ENCODE measurements at places on chromosomes 12 and 14. TPM values are rescaled to one million over a fixed set of nuclear protein-coding genes. Genes with fewer than 3 reads are reported as not detected.

IQSEC3 gene
- 0.51 TPM for total RNA-seq

NELL2 gene
- 15.9 TPM for total RNA-seq

LGR5 gene
- total RNA-seq: 1.4 TPM

EPYC gene
- not detected for total RNA-seq

ANG gene
- total RNA-seq: 14.0 TPM

PYGL gene
- 49.4 TPM for total RNA-seq

CISTR gene
- not detected for total RNA-seq

DNA sequence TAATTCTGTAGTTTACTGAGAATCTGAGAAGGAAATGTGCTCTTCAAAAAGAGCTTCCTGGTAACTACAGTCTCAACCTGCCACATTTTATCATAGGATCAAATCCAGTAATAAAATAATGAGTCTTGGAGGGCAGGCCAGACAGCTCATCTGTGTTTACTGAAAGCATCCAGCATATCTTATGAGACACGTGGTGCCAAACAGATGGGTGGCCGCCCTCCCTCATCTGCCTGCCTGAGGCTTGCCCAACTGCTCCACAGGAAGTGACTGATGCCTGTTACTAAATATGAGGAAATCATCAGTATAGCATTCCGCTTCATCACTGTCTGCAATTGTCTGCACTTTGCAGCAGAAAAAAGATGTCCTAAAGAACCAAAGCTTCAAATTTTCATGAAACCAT is 13.5 kb downstream of the DHRS7 start:
- peaks cover 12% of the 10 kb centered on the region for H3K4me1 ChIP-seq
- no peaks in the 10 kb centered on the region for H3K27me3 ChIP-seq
- no peak overlapping the region for H3K4me3 ChIP-seq
- DNase-seq: peak; percentile 61
- peaks cover 8% of the 10 kb centered on the region for H3K36me3 ChIP-seq

- peaks cover 4% of the 10 kb centered on the region for H3K36me3 ChIP-seq
- H3K27ac ChIP-seq: peak overlapping the region; percentile 53
- no peaks in the 10 kb centered on the region for H3K27me3 ChIP-seq
- H3K4me1 ChIP-seq: peaks cover 11% of the 10 kb centered on the region
Measured at GRCh38 chr14:64919618-64920017, 5.4 kb downstream of the CHURC1 start.

DNA sequence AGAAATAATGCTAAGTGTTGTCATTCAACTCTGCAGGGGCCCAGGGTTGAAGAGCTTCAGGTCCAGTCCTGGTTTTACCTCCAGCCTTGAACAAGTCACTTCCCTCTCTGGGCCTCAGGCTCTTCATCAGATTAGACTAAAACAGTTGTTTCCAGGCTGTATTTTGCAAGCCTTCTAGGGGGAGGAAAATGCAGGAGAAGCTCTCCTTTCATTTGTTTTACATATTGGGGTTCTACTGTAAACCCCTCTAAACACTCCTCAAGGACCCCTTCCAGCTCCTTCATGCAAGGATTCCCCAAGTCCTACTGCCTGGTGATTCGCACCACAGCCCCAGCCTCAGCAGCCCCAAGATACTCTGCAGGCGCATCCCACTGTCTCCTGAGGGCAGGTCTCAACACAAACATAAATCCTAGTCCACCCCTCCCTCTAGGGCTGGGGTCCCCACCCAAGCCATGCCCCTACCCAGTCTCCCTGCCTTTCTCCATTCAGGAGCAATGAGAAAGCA is 2.7 kb downstream of the SDR9C7 start:
- H3K4me1 ChIP-seq: peaks cover 5% of the 10 kb centered on the region
- no peaks in the 10 kb centered on the region for H3K36me3 ChIP-seq
- H3K27ac ChIP-seq: no peak overlapping the region

DNA sequence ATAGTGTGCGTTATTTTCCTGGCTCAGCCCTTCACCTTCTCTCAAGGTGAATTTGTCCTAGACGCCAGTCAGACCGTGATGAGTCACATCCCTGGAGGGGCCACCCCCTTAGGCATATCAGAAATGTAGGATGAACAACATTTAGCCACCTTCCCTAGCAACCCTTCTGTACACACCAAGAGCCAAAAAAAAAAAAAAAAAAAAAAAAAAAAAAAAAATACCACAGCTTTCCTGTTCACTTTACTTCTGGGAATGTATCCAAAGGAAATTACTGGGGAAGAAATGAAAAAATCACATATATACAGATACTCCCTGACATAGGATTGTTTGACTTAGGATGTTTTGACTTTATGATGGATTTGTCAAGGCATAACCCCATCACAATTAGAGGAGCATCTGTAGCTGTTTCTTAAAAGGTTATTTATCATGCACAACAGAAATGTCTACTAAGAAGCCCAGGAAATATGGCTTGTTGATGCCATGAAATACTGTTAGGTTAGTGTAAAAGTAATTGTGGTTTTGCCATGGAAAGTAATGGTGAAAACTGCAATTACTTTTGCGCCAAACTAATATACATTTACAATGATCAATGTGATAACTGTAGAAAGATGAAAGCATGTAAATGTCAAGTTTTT is 68.2 kb upstream of the BDKRB2 start:
- H3K4me1 ChIP-seq: no peaks in the 10 kb centered on the region
- peak; percentile 71 for DNase-seq
- no peaks in the 10 kb centered on the region for H3K27me3 ChIP-seq
- H3K4me3 ChIP-seq: no peak overlapping the region
- H3K36me3 ChIP-seq: no peaks in the 10 kb centered on the region
- no peak overlapping the region for H3K27ac ChIP-seq

GRCh38 chr12:49051373-49051764 is 9.2 kb downstream of the KMT2D start:
- H3K4me3 ChIP-seq: no peak overlapping the region
- no peaks in the 10 kb centered on the region for H3K27me3 ChIP-seq
- peaks cover 7% of the 10 kb centered on the region for H3K4me1 ChIP-seq
- peaks cover 75% of the 10 kb centered on the region for H3K36me3 ChIP-seq
- no peak for DNase-seq

- no peaks in the 10 kb centered on the region for H3K36me3 ChIP-seq
- H3K4me3 ChIP-seq: no peak within 1 kb of the TSS
- H3K4me1 ChIP-seq: no peaks in the 10 kb centered on the region
- no peaks in the 10 kb centered on the region for H3K27me3 ChIP-seq
Measured at GRCh38 chr12:56957229-56958052, at the start of gene RDH16. TSS of gene RDH16 (minus strand) at chr12:56957608. CDS start at chr12:56957462, 146 bp downstream.

DNA sequence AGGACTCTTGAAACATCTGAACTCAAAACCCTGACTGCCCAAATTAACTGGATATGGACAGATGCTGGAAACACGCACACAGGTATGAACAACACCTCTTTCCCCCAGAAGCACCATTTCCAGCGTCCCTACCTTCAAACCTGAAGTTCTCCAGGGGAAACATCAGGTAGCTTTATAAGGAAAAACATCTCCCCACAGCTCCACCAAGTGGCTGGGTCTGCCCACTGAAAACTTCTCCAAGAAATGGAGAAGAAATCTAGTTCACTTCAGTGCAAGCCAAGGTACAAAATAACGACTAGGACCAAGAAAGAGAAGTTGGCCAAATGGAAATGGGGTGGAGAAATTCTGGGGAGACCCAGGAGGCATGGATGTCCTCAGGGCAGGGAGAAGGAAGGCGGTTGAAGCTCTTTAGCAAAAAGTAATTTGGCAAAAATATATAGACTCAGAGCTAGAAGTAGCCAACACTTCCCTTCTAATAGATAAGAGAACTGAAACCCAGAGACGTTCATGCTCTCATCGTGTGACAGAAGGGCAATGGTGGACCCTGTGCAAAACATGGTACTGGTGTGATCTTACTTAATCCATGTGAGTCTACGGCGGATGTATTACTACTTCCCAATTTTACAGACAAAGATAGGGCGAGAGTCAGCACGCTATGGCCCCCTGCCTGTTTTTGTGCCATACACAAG is 10.5 kb upstream of the NUAK1 start:
- H3K27ac ChIP-seq: no peak overlapping the region
- no peaks in the 10 kb centered on the region for H3K36me3 ChIP-seq
- H3K27me3 ChIP-seq: no peaks in the 10 kb centered on the region
- H3K4me3 ChIP-seq: no peak overlapping the region
- H3K4me1 ChIP-seq: peaks cover 11% of the 10 kb centered on the region
- DNase-seq: peak; percentile 35

DNA sequence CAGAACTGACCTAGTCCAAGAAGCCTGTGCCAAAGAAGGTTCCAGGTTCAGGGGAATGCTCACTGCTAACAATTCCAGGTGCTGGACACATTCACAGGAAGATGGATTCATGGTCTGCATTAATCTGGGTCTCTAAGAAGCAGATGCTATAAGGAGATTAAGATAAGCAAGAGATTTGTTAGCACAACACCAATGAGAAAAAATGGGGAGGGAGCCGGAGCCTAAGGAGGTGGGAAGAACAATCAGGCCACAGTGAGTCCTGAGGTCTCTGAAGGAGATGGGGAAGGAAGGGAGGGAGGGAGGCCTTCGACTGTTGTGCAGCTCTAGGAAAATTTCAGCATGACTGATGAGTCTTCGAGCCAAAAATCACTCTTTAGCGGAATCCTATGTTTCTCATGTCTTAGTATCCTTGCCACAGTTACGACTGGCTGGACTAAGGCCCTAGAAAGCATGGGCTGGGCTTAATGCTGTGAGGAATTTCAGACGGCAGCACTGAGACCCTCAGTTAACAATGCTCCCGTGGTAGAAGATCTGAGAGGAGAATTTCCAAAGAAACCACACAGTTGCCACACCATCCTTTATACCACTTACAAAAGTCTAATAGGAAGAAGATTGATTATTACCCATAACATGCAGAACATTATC is 31.5 kb upstream of the PTGDR start:
- no peak overlapping the region for H3K4me3 ChIP-seq
- H3K36me3 ChIP-seq: no peaks in the 10 kb centered on the region
- H3K27me3 ChIP-seq: no peaks in the 10 kb centered on the region
- no peaks in the 10 kb centered on the region for H3K4me1 ChIP-seq

DNA sequence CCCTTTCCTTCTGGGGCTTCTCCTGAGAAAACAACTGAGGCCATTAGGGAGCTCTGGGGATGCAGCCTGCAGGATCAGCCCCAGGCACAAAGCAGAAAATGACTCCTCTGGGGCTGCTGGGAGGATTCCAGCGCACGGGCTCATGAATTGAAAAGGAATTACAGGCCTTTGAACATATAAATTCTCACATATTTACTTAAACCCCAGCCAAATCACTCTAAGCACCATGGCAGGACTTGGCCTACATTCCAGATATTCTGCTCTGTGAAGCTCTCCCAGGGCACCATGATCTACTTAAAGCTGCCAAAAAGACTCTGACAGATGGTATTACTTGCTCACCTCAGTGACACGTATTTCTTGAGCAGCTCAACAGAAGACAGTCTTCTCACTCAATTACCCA is 87.2 kb downstream of the ZFC3H1 start:
- H3K4me3 ChIP-seq: no peak overlapping the region
- H3K4me1 ChIP-seq: no peaks in the 10 kb centered on the region
- H3K27ac ChIP-seq: no peak overlapping the region
- no peaks in the 10 kb centered on the region for H3K27me3 ChIP-seq
- no peaks in the 10 kb centered on the region for H3K36me3 ChIP-seq

DNA sequence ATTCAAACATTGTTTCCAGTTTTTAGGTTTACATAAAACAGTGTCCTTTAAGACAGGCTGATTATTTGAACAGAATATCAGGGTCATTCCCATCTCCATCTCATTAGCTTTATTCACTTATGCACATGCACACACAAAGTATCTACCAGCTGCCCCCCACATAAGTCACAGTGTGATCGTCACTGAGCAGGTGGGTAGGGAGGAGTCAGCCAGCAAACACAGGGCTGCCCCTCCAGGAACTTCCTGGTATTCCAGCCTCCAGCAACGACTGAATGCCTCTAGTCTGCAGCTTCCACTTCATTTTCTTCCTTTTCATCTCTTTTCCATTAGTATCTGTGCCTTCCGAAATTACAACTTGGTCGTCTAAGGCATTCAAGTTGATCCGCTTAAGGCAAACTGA is 48.8 kb upstream of the FOXN3 start:
- no peaks in the 10 kb centered on the region for H3K27me3 ChIP-seq
- no peaks in the 10 kb centered on the region for H3K4me1 ChIP-seq
- DNase-seq: no peak
- H3K4me3 ChIP-seq: no peak overlapping the region
- H3K36me3 ChIP-seq: no peaks in the 10 kb centered on the region

GRCh38 chr12:117789195-117789912 is 179.4 kb downstream of the KSR2 start:
- no peak overlapping the region for H3K27ac ChIP-seq
- no peak overlapping the region for H3K4me3 ChIP-seq
- peaks cover 2% of the 10 kb centered on the region for H3K4me1 ChIP-seq
- H3K36me3 ChIP-seq: no peaks in the 10 kb centered on the region
- DNase-seq: no peak
- H3K27me3 ChIP-seq: peaks cover 3% of the 10 kb centered on the region

- no peaks in the 10 kb centered on the region for H3K36me3 ChIP-seq
- no peaks in the 10 kb centered on the region for H3K4me1 ChIP-seq
- H3K4me3 ChIP-seq: no peak overlapping the region
- DNase-seq: no peak
- H3K27ac ChIP-seq: no peak overlapping the region
Measured at GRCh38 chr12:120959111-120959878, 19.0 kb upstream of the HNF1A start.
